ENCODE measurements at places on chromosomes 7 and 10. TPM values are rescaled to one million over a fixed set of nuclear protein-coding genes. Genes with fewer than 3 reads are reported as not detected.

DNA sequence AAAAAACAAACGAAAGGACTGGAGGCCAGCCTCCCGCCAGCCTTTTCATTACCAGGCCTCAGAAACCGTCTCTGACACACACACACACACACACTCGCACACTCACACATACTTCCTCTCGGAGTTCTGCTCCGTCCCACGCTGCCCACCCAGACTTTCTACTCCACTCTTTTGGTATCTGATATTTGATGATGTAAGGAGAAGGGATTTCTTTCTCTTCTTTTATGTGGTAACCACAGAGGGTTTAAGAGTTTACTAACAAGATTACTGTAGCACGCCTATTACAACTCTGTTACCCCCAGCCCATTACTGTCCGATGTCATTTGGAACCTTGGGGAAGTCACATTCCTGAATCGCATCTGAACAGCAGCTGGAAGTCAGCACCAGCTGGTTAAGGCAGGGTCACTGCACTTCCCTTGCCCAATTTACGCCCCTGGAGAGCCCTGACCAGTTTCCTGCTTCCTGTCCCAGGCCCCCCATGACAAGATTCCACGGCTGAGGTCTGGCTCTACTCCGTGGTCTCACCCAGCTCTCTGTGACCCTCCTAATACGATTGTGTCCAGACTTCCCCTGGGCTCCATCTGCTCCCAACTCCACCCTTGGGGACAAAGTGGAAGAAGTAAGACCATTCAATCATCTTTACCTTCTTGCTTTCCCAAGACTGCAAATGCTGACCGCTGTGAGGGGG, 1.1 kb downstream of the DENND2A start:
- peak overlapping the region; percentile 91 for H3K4me3 ChIP-seq
- H3K27me3 ChIP-seq, result no peaks in the 10 kb centered on the region
- H3K27ac ChIP-seq, result peak overlapping the region; percentile 87

Gene TMEM139
- not detected for total RNA-seq

Gene CC2D2B
- total RNA-seq, result 2.5 TPM

GRCh38 chr10:62694537-62695126, 109.9 kb upstream of the ADO start:
- H3K27me3 ChIP-seq, result no peaks in the 10 kb centered on the region
- DNase-seq, result no peak
- H3K4me1 ChIP-seq, result no peaks in the 10 kb centered on the region
- no peaks in the 10 kb centered on the region for H3K36me3 ChIP-seq
- no peak overlapping the region for H3K4me3 ChIP-seq
- no peak overlapping the region for H3K27ac ChIP-seq

Gene TMEM26
- total RNA-seq, result 0.25 TPM

Gene PAPOLB
- total RNA-seq, result not detected

GRCh38 chr10:18140957-18141845, 977 bp downstream of the CACNB2 start:
- no peak for DNase-seq
- peak overlapping the region; percentile 42 for H3K27ac ChIP-seq
- H3K36me3 ChIP-seq, result no peaks in the 10 kb centered on the region
- no peaks in the 10 kb centered on the region for H3K27me3 ChIP-seq
- H3K4me1 ChIP-seq, result peaks cover 8% of the 10 kb centered on the region

Gene SRI
- total RNA-seq, result 53.0 TPM

Data from vagina (tissue), 2 donors.